ENCODE measurements at places on chromosomes 6 and 20.

DNA sequence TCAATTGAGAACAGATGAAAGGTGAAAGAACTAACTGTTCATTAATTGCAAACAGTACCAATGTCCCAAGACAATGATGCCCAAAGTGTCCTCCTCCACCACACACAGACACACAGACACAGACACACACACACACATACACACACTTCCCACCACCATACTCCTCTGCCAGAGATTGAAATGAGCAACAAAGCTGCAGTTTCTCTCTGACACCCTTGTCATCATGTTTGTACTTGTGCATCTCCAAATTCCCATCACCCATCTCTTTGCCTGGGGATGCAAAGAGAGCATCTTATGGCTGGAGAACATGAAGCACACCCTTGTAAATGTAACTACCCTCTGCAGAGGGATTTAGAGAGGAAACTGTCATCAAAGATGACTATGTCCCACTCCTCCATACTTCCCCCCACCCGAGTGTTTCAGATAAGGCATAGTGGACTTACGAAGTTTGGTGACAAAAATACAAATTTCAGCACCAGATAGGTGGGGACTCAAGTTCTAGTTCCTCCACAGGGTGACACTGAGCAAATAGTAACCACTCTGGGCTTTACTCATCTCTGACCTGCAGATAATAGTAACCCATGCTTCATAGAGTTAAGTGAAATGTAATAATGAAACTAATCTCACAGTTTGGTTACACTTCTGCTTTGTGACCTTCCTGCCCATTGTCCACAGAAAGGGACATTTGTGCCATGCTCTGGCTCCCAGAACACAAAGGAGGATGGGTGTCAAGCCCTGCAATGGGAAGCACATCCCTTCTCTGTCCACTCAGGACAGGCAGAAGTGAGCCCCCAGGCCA lies 8.7 kb downstream of the MAFB start:
- no peak for DNase-seq

DNA sequence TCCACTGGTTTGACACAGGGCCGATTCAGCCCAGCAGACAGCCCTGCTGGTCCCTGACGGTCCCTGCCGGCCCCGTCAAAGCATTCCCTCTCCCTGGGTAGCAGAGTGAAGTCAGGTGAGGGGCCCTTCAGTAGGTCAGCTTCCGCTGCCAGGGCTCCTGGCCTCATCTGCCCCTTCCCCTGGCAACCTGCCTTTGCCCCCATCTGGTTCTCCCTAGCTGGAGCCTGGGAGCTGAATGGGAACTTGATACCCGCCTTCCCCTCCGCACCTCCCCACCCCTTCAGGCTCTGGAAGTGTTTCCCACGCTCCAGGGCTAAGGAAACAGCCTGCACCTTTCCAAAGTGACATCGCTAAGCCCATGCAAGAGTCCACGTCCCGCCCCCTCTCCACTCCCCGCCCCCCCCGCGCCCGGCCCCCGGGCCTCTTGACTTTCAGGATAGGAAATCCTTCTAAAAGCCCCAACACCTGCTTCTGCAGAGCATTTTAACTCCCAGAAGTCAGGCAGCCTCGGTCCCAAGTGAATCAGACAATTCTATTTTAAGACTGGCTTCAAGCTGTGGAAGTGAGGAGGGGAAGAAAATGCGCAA lies 53.3 kb downstream of the ISM1 start:
- no peak for DNase-seq

DNA sequence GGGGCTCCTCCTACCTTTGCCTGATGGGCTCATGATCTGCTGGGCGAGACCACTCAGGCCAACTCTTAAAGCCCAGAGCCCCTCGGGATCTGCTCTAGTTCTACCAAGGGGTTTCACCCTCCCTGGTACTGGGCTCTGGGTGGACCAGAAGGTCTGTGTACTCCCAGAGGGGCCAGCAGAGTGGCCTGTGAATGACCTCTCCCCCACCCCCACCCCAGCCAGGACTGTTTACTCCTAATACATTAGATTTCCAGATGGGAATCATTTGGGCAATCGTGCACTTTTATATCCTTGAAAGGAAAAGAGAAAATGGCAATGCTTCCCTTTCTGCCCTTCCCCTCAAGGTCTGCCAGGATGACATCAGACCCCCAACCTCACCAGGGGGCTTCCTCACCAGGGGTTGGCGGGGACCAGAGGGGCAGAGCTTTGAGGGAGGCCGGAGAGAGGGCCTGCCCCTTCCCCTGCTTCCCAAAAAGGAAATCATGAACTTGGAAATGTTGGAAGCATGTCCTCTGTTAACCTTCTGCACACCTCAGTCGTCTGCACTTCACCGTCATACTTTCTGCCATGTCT lies 37.1 kb upstream of the PMEPA1 start:
- DNase-seq: no peak

DNA sequence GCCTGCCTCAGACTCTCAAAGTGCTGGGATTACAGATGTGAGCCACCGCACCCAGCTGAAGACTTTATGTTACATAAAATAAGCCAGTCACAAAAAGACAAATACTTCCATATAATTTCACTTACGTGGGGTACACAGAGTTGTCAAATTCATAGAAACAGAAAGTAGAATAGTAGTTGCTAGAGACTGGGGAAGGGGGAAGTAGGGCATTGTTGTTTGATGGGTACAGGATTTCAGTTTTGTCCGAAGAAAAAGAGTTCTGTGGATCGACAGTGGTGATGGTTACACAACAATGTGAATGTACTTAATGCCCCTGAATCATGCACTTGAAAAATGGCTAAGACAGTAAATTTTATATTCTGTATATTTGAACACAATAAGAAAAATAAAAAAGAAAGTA lies 41.6 kb upstream of the ANKEF1 start:
- no peak for DNase-seq

- DNase-seq: no peak
Measured at GRCh38 chr20:51802170-51802751, at the start of gene SALL4. Gene SALL4 (minus strand): TSS chr20:51802521. CDS start chr20:51802408, 113 bp downstream.

- DNase-seq: peak; percentile 68
Measured at GRCh38 chr20:43752561-43753301, 25.9 kb upstream of the GTSF1L start.

- DNase-seq: no peak
Measured at GRCh38 chr20:11826334-11826733, 91.4 kb upstream of the BTBD3 start.

- no peak for DNase-seq
Measured at GRCh38 chr6:73923905-73924485, 228.0 kb downstream of the CD109 start.

- DNase-seq: no peak
Measured at GRCh38 chr6:62283365-62283764, 2.7 kb downstream of the KHDRBS2 start.

DNA sequence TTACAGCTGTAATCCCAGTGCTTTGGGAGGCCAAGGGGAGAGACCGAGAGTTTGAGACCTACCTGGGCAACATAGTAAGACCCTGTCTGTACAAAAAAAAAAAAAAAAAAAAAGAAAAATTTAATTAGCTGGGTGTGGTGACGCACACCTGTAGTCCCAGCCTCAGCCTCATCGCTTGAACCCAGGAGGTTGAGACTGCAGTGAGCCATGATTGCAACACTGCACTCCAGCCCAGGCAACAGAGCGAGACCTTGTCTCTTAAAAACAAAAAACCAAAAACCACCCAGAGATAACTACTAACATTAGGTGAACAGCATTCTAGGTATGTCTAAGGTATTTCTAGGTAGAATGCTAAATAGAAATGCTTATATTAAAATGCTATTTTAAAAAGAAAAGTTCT lies 21.0 kb upstream of the PI16 start:
- DNase-seq: no peak

GRCh38 chr20:43955062-43955749 lies 40.6 kb downstream of the TOX2 start:
- DNase-seq: peak; percentile 57

GRCh38 chr6:159229651-159230051 lies 60.5 kb downstream of the FNDC1 start:
- DNase-seq: no peak

DNA sequence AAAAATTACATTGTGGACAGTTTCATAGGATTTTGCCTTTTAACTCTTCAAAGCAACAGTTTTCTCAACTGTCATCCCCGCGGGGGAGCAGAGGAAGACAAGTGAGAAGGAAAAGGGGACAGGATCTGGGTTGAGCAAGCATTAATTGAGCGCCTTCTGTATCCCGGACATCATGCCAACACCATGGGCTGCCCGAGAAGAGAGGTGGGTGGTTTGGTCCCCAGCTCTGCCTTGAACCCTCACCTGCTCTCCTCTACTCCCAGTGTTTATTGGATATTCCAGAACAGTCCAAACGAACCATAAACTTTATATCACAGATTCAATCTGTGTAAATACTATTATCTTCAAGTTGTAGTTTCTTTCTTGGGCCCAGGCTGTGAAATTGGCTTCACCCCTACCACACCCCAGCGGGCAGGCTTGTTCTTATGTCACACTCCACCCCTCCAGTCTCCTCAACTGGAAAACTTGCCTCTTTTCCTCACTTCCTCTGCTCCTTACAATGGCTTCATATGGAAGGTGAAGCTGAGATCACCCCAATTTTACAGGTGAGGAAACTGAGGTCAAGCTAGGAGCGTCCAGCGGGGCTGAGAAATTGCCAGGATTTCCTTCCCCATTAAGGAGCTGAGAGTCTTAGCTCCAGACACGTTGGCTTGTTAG lies 6.0 kb downstream of the PCK1 start:
- no peak for DNase-seq

- DNase-seq: no peak
Measured at GRCh38 chr6:26581164-26581915, 15.4 kb upstream of the ABT1 start.

- DNase-seq: no peak
Measured at GRCh38 chr6:148186916-148187315, 155.7 kb upstream of the SASH1 start.

Data from activated CD4-positive, alpha-beta memory T cell treated with anti-CD3 and anti-CD28 coated beads, Interleukin-2, amount 10 ng/mL, durations not matched to agents 7 days and 5 days (primary cell).